ENCODE measurements at places on chromosomes 6 and 20.

- no peak for DNase-seq
Measured at GRCh38 chr20:45607810-45608209, 21.7 kb upstream of the WFDC10A start.

DNA sequence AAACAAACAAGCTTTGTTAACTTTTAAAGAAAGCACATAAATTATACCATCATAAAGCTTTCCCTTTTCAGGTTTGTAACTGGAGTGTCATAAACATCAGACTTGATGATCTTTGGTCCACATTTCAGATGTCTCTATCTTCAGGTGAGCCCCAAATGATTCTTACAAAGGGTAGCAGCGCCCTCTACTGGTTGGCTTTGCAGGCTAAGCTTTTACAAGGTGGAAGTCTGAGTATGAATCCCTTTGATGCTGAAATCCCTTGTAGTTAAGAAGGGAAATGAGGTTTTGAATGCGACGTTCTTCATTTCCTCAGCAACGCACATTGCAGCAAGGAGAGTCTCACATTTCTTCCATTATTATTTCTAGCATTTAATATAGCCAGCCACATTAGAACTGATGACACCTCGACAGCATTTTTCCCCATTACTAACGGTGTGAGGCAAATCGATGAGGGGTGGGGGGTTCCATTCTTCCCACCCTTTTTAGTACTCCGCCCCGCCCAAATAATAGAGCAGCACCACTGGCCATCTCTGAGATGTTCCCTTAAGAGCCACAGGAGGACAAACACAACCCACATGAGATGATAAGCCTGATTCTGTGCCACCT is 126.3 kb upstream of the NT5E start:
- DNase-seq: peak; percentile 26

- no peak for DNase-seq
Measured at GRCh38 chr20:43188234-43188653, 1.5 kb downstream of the PTPRT start.

DNA sequence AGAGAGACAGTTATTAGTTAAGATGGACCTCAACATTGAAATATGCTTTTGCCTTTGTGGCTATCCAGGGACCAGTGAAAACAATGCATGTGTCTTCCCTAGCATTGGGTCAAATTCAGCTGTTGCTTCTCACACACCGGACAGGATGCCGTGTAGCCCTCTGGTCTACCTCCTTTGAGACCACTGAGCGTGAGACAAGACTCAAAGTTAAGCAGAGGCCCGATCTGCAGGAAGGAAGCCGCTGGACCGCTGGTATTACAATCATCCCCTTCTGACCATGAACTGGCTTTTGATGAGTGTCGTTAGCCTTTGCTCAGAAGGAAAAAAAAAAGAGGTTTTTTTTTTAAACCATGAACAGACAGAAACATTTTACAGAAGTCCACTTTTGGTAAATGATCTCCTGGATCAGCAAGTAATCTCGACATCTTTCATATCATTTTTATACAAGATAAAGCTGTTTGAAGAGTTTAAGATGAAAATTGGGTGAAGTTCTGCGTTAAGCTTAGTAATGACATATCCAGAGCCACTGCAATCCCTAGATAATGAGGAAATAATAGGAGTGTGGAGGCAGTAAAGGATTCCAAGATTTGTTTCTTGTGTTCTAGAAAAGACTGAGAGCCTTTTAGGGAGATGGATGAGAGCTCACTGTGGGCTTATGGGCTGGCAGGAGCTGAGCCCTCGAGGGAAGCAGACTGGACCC is 622.8 kb downstream of the QKI start:
- no peak for DNase-seq

DNA sequence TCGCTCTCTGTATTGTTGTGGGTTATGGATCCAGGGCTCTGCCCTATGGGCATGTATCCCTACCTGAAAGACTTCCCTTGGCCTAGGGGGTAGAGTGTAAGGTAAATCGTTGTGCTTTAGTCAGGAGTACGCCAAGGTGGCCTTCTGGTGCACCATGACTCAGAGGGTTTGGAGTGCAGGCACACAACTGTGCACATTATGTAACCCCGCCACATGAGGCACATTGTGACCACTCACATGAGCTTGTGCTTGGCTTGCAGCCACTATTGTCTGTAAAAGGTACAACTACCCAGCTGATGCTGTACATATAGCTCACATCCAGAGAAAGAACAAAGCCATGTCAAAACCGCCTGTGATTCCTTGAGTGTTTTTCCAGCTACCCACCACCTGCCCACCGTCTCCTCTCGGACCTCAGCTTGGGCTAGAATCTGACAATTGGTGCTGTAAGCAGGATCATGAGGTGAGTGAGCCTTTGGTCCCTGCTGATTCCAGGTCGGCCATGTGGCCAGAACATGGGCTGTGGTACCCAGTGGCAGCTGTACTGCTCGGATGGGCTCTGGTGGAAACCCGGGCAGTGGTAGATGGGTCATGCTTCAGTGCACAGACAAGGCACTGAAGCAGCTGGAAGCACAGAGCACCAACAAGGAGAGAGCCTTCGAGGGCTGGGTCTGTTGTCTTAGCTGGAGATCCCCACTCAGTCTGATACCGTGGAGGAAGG is 33.8 kb downstream of the HDDC2 start:
- DNase-seq: no peak

DNA sequence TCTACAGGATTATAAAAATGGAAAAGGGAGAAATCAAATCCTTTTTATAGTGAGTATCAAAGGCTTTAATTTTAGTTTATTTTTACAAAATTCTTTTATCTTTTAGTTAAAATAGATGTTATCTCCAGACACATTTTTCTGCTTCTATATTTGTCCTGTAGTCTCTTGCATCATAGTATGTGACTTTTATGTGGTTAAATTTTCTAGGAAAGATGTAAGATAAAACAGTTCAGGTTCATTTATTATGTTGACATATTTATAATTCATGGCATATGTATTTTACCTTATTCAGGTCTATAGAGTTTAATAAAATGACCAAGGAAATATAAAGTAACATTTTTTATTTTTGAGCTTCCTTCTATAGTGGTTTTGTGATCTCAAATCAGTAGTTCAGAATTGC is 52.7 kb upstream of the PRL start:
- no peak for DNase-seq

GRCh38 chr20:38957915-38958485 is 4.1 kb upstream of the DHX35 start:
- DNase-seq: no peak

DNA sequence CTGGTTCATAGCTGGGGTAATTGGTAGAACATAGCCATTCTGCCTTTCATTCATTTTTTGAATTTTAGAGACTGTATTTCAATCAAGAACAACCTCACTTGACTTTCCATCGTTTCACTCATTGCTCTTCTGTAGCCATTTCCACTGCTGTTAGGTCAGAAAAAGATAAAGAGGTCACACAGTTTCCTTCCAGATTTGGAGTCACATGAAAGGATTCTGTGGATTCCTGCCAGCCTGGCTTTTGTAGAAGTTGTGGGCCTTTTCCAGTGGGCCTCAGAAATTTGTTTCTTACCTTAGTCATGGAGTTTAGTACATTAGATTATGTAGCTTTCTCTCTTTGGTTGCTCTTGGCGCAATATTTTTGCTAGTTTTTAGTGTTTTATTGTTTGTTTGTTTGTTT is 157.8 kb downstream of the SASH1 start:
- no peak for DNase-seq

- DNase-seq: no peak
Measured at GRCh38 chr6:4671587-4672115, 104.6 kb upstream of the CDYL start.

GRCh38 chr6:130453230-130453629 is 87.4 kb downstream of the TMEM200A start:
- no peak for DNase-seq

All from activated T-helper 9 cell treated with anti-CD3 and anti-CD28 coated beads, Interleukin-2, amount 50 U/mL, for 16 hours (primary cell).